ENCODE measurements at places on chromosomes 6 and 20.

GRCh38 chr6:11219400-11219834 is 13.1 kb downstream of the NEDD9 start:
- DNase-seq, result no peak

GRCh38 chr6:168370310-168370991 is 50.9 kb upstream of the DACT2 start:
- no peak for DNase-seq

DNA sequence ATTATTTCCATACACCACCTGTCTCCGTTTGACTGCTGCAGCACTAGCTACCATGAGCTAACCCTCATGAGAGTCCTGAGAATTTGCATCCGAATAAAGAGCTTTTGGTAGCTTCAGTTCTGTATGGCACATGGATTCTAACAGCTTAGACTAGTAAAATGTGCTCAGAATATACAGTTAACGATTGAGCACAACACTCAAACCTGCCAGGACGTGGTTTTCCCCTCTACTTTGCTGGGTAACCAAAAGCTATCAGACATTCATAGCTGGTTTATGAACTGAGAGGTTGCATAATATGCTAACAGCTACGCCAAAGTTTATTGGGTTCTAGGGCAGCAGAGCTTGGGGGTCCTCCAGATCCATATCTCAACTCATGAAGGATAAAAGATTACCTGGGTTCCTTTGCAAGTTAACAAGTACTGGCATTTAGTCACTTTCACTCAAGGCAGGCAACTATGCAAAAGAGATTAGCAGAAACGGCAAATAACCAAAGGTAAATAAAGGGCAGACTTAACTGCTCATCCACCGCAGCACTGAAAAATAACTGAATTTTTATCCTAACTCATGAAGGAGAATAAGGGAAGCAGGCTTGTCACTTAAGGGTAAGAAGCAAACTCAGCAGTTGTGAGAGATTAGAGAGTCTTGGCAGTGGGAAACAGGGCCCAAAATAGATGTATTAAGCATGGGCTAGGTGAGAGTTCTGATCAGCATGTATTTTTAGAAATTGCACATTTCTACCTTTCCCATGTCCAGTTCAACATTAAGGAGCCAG is 29.4 kb downstream of the NUDT3 start:
- DNase-seq, result no peak

- DNase-seq, result no peak
These were observed 2.7 kb upstream of the HACE1 start for GRCh38 chr6:104862456-104862855.

DNA sequence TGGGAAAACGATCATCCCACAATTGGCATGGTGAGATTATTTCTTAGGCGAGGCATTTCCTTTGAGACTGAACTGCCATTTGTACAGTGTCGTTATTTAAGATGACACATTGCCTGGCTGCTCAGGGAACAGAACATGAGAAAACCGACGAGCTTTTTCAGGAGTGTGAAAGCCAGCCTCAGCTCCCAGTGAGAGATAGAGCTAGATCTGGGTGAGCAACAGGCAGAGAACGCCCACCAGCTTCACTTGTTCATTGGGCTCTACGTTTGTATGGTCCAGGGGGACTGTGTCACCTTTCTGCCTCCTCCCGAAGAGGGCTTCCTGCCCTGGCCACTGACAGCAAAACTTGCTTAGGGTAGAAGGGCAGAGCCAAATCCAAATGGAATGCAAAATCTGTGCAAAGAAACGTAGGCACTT is 378.1 kb downstream of the RNGTT start:
- DNase-seq, result no peak
